ENCODE measurements at places on chromosomes 1 and 21.

- DNase-seq, result no peak
These were observed 44.0 kb upstream of the FMO2 start for GRCh38 chr1:171140956-171141687.

GRCh38 chr1:2224631-2225428 is 3.3 kb upstream of the SKI start:
- DNase-seq, result no peak

GRCh38 chr1:205061665-205062069 is 18.7 kb downstream of the CNTN2 start:
- peak; percentile 69 for DNase-seq

- DNase-seq, result no peak
These were observed 113.2 kb downstream of the NCAM2 start for GRCh38 chr21:21111309-21111920.

Data from M059J (cell line).